Fibroblast of skin of left biceps (primary cell): ENCODE measurements at places on chromosomes 1 and 21.

DNA sequence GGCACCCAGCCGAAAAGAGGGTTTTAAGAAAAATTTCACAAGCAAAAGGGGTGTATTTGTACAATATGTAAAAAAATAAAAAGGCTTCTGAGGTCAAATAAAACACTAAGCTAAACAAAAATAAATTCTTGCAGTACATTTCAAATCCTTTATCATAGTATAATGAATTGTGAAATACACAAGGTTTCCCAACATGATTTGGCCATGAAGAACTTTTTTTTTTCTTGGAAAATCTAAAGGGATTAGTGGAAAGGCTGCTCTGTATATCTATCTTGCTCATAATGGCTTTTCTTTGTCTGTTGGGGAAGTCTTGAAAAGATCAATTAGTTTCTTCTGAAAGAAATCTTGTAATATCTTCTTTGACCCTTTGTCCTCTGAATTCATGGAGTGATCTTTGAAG is 593.4 kb downstream of the PLPP3 start:
- no peak for DNase-seq

- DNase-seq, result no peak
Measured at GRCh38 chr1:55631509-55631908, 416.3 kb upstream of the USP24 start.

GRCh38 chr1:88763649-88764406 is 79.8 kb downstream of the PKN2 start:
- DNase-seq, result peak; percentile 68

DNA sequence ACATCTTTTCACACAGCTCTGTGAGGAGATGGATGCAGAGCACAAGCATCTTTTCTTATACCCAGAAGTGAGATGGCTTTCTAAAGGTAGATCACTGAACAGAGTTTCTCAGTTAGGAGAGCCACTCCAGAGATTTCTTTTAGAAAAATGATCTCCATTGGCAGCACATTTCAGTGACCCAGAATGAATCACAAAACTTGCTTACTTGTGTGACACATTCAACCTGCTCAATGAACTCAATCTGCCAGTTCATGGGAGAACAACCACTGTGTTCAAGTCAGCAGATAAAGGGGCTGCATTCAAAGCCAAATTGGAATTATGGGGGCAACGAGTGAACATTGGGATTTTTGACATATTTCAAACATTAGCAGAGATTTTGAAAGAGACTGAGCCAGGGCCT is 78.3 kb downstream of the UCHL5 start:
- no peak for DNase-seq

- no peak for DNase-seq
Measured at GRCh38 chr1:158059984-158060383, 66.5 kb downstream of the KIRREL1 start.
